Fibroblast of villous mesenchyme (primary cell): ENCODE measurements at places on chromosomes 6 and 20.

DNA sequence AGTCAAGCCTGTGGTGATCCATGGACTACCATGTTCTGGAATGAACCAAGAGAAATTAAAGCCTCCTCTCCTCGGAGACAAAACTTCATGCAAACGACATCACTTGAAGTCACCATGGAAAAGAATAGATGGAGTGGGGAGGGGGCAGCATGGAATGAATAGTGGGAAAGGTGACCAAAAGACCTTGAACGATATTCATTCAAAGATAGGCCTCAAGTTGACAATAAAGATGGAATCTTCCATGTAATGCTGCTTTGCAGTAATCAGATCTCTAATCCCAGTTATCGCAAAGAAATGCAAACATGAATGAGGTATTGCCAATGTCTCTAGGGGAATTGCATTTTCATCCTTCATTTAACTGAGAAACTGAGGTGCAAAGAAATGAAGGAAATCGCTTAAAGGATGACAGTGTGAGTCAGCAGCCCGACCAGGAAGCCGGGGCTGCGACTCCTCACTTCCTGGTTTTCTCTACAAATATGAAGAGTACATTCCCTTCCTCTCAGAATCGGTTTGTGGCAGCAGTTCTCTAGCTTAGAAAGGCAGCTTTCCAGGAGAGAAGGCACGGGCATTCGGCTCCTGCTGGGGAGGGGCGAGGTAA, 65.6 kb upstream of the RREB1 start:
- DNase-seq, result no peak

DNA sequence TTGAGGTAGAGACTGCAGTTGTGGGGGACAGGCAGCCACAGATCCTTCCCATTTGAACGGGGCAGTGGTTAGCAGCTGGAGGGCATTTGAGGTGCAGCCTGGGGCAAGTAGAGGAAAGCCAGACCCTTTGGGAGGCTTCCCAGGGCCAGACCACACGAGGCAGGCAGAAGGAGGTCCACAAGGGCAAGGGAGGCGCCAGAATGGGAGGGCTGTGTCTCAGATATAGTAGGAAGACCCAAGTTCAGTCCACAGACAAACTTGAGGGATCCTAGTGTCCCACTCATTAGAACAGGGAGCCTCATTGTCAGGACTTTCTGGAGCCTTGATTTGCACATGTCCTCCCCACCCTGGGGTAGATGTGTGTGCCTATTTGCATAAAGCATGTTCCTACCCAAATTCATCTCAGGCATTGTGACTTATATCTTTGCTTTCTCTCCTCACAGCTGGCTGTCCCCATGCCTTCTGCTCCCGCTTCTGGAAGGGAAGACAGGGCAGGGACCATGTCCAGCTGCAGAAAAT, 166.0 kb downstream of the VEGFA start:
- no peak for DNase-seq

DNA sequence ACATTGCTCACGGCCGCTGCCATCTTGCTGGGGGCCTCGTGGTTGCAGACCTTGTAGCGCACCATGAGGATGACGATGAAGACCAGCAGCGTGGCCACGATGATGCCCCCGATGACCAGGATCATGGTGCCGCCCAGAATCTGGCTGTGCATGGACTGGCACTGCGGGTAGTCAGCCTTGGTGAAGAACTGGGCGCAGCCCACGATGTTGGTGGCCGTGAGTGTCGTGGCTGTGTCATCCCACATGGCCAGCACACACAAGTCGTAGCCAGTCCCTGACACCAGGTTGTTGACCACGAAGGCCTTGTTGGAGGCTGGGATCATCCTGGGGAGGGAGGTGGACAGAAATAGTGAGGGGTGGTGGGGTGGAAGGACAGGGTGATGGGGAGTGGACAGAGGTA, 194.6 kb downstream of the LRFN2 start:
- DNase-seq, result no peak

GRCh38 chr6:134457941-134458340, 140.0 kb upstream of the SGK1 start:
- no peak for DNase-seq

DNA sequence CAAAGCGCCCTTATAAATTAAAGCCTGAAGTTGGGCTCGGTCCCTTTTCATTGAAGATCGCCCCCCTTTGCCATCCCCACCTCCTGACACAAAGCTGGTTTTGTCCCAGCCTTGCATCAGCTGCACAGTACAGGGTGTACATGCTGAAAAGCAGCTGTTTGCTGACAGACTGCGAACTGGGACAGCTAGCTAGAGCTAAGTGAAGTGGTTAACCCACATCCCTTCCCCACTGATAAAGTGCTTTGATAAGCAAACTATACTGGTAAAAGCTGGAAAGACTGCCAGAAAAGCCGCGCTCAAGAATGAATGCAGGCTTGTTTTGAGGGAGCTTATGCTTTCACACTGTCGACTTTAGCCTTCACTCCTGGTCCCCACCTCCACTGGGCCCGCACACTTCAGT, 207.3 kb downstream of the GMDS start:
- DNase-seq, result no peak

DNA sequence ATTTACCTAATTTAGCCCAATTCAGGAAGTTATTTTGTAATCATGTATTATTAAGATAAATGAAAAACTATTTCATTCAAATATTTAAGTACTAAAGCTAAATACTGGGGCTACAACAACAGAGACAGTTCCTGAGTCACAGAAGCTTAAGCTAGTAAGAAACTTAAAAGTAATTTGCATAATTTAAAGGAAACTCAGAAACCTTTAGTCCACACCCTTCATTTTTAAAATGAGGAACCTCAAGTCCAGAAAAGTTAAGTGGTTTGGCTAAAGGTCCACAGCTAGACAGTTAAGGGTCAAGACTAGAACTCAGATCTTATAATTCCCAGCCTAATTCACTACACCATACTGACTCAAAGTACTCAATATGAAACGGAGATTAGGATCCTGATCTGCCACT, 7.2 kb downstream of the LMBRD1 start:
- DNase-seq, result no peak

DNA sequence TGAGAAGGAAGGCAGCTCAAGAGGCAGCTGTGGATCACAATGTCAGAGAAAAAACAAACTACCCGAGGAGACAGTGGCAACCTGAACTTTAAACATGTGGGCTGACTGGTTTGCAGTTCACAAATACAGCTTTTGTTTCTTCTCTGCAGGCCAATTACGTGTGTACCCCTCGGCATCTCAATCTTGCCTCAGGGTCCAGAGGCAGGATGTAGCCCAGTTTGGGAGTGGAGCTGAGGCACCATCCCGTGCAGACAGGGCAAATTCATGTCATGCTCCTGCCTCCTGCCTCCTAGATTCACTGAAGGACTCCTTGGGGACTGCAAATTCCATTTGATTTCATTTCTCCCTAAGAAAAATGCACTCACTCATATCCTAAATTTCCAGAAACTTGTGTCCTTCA, 94.2 kb upstream of the KCNK16 start:
- DNase-seq, result peak; percentile 69

DNA sequence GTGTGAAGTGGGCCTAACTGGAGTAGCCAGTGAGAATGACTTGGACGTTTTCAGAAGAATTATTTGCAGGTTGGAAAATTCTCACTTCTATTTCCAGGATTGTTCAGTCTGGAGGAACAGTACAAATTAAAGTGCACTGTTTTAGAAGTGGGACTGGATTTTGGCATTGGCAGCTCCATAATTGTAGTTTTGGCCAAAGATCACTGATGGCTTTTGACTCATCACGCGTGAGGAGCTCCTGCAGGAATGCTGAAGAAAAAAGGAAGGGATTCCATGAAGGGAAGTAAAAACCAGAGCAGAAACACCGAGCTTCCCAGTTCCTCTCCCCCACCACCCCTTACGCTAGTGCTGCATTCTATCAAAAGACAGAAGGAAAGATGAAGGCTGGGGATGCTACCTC, 103.5 kb downstream of the JARID2 start:
- DNase-seq, result no peak

DNA sequence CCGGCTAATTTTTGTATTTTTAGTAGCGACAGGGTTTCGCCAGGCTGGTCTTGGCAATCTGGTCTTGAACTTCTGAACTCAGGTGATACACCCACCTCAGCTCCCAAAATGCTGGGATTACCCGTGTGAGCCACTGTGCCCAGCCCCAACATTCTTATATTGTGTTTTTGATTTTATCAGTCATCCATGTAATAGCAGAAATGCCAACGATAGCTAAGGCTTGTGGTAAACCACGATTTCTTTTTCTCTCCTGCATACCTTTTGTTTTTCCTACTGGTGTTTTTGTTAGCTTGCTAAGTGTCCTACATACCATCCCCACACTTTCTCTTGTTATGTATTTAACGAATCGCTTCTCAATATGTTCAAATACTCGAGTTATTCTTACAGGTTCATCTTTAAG, 12.1 kb downstream of the PHACTR2 start:
- no peak for DNase-seq

- no peak for DNase-seq
Measured at GRCh38 chr6:36285187-36285671, 15.4 kb downstream of the PNPLA1 start.

- DNase-seq, result no peak
Measured at GRCh38 chr20:63377256-63377941, 16.2 kb upstream of the CHRNA4 start.

- DNase-seq, result peak; percentile 38
Measured at GRCh38 chr20:878511-879307, 37.4 kb downstream of the ANGPT4 start.

- no peak for DNase-seq
Measured at GRCh38 chr20:991850-992249, 10.3 kb downstream of the RSPO4 start.

GRCh38 chr6:47203266-47203937, 106.3 kb downstream of the TNFRSF21 start:
- DNase-seq, result no peak

DNA sequence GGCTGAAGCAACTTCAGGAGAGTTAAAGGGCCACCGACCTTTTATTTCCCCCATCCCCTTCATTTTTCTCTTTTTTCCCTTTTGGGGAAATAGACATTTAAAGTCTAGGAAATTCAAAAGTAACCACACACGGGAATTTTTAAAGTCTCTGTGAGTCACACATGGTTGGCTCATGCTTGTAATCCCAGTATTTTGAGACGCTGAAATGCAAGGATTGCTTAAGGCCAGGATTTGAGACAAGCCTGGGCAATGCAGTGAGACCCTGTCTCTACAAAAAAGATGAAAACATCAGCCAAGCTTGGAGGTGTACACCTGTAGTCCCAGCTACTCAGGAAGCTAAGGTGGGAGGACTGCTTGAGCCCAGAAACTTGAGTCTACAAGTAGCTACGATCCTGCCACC, 34.2 kb downstream of the KATNA1 start:
- DNase-seq, result peak; percentile 28

DNA sequence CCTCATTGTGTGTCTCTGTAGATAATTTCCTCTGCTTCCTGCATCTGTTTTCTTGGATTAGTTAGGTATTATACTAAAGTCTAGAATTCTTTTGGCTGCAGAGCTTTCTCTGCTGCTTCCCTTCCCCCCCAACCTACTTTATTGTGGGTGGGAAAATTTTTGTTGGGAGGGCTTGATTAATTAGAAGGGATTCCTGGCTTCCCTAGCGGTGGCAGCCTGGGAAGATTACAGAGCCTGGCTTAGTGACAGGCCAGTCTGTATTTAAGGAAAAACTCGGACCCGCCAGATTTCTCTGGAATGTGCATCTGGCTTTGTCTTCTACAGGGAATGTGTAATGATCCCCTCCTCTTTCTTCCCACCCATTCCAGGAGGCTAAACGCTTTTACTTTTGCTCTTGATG, 31.2 kb downstream of the SLX4IP start:
- DNase-seq, result no peak

DNA sequence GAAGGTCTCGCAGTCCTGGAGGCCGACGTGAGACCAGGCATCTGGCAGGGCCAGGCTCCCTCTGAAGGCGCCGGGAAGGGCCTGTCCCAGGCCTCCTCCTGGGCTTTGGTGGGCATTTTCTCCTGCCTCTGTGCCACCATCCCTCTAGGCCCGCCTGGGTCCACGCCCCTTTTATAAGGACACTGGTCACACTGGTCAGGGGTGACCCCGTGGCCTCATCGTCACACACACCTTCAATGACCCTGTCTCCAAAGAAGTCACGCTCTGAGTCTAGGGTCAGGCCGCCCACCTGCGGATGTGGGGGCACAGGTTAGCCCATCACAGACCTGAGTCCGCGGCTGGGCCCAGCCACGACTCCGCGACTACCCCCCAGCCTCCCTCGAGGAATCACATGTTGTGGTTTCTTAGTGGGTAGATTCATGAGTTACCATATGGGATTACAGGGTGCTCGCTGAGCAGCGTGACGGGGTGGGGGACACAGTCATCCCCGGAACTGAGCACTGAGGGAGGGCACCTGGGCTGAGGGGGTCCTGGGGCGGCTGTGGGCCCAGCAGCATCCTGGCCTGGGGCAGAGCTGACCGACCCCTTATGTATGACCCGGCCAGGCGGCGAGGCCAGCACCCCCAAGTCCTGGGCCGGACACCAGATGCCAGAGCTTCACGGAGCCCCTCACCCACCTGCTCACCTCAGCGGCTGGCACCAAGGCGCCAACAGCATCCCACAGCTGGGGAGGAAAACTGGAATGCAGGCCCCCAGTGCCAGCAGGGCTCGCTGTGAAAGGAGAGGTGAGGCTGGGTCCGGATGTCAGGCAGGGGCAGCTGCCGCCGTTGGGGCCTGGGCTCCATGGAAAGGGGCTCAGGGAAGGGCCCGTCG, 115.9 kb downstream of the DLL1 start:
- no peak for DNase-seq

DNA sequence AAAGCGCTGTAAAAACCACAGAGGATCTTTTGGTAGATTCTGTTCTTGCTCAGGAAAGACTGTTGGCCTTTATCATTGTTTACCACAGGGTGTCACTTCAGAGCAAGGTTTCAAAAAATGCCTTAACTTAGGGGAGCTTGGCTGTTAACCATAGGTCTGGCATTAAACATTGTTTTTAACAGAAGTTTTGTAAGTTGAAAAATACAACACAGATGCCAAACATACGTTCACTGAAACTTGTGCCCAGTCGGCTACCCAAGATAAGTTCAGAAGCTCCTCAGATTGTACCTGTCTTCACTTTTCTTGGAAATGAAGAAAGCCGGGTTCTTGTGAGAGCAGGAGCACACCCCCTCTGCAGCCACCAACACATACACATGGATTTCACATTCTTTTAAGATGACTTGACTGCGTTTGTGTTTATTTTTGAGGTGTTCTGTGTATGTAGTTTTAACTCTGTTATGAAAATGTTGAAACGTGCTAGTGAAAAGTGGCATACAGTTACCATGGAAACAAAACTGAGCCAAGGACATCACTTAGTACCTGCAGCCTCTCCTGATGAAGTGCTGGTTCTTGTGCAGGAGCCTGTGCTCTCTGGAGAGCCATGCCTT, 64.9 kb downstream of the SYCP2L start:
- DNase-seq, result peak; percentile 91

DNA sequence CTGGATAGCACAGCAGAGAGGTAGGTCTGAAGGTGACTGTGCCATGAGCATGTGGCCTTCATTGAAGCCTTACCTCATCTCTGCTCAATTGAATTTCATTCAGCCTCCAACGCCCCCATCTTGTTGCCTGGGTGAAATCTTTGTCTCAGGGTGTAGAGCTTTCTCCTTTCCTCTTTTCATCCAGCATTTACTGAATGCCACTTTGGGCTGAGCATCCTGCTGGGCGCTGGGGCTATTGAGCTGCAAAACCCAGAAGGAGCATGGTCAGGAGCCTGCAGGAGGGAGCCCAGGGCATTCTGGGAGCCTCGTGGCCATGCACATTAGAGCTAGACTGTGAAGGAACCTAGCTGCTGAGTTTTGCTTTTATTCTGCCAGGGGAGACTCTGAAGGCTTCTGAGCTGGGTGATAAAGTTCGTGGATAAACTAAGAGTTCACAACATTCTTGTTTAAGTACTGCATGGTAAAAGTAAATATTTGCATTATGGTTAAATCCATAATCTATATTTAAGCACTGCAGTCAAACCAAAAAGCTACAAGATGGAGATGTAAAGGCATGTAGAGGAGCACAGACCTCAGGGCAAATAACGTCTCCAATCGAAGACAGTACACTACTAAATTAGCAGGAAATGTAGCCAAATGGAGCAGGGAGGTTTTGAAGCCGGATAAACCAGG, 13.2 kb upstream of the ASXL1 start:
- DNase-seq, result peak; percentile 81
